ENCODE measurements at places on chromosomes 2 and 18.
A peak's percentile ranks its signal among the peaks of the same experiment; 100 is the strongest.

DNA sequence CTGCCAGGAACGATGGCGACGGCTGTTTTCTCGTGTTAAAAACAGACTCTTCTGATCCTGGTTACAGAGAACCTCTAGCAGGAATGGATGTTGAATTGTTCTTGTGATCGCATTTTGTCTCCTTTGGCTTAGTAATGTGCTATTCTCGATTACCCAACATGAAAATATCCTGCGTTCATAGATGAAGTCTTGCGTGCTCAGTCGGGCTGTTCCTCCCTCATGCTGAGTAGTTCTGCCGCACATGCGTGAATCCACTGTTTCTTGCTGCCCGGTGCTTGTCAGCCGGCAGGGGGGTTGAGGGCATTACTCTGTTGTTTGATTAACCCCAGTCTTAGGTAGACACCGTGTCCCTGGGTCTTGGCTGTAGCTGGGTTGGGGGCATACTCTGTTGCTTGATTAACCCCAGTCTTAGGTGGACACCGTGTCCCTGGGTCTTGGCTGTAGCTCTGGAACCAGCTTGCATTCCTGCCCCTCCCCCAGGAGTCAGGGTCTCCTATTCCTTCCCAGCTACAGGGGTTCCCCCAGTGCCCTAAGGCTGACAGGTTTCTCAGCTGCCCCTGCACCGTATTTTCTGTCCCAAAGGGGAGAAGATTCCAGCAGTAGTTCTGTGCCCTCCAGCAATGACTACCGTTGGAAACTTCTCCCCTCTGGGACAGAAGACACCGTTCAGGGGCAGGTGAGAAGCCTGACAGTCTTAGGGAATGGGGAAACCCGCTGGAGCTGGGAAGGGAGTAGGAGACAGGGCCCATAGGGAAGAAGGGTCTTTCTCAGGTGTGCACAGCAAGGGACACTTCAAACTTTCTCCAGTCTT, 22.1 kb upstream of the ASB1 start:
- no peaks in the 10 kb centered on the region for H3K36me3 ChIP-seq
- DNase-seq: no peak
- no peak overlapping the region for H3K27ac ChIP-seq
- H3K27me3 ChIP-seq: no peaks in the 10 kb centered on the region
- no peak overlapping the region for H3K4me3 ChIP-seq
- H3K4me1 ChIP-seq: no peaks in the 10 kb centered on the region

GRCh38 chr2:231450548-231450989, 13.7 kb downstream of the NCL start:
- no peaks in the 10 kb centered on the region for H3K27me3 ChIP-seq
- H3K36me3 ChIP-seq: peaks cover 30% of the 10 kb centered on the region
- no peak for DNase-seq

GRCh38 chr2:233311241-233311926, 3.8 kb downstream of the SAG start:
- H3K4me3 ChIP-seq: no peak overlapping the region
- H3K27ac ChIP-seq: no peak overlapping the region
- no peaks in the 10 kb centered on the region for H3K4me1 ChIP-seq
- no peaks in the 10 kb centered on the region for H3K36me3 ChIP-seq
- DNase-seq: no peak

DNA sequence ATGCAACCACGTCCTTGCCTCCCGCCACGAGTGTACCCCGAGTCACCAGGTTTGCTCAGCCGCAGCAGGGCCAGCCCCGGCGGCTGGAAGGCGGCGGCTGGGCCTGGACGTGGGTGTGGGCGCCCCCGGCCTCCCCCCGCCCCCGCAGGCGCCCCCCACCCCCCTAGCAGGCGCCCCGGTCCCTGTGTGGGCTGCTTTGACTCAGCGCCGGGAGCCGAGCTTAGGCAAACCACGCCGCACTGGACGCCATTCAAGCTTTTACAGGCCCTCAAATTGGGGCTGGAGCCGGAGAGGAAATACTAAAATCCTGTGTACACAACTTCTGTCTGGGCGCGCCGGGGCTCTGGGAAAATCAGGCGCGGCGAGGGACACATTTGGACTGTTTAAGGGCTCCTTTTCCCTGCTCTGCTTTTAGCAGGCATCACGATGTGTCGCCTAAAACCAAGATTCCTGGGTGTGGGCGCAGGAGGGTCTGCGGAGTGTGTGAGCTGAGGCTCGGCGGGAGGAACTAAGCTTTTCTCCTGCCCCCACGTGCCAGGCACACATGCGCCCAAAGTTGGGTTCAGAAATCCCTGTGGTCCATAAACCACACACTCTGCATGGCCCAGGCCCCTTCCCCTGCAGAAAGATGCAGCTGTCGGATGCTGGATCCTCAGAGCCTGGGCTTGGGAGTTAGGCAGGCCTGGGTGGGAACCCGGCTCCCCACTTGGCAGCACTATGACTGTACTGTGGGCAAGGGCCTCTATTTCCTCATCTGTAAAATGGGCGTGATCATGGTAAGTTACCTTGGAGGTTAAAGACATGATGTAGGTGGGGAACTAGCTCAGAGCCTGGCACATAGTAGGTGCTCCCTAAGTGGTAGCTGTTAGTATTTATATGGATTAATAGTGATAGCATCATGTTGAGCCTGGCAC, 57.6 kb downstream of the ATOH8 start:
- DNase-seq: no peak
- no peaks in the 10 kb centered on the region for H3K27me3 ChIP-seq
- no peaks in the 10 kb centered on the region for H3K36me3 ChIP-seq
- no peak overlapping the region for H3K4me3 ChIP-seq

DNA sequence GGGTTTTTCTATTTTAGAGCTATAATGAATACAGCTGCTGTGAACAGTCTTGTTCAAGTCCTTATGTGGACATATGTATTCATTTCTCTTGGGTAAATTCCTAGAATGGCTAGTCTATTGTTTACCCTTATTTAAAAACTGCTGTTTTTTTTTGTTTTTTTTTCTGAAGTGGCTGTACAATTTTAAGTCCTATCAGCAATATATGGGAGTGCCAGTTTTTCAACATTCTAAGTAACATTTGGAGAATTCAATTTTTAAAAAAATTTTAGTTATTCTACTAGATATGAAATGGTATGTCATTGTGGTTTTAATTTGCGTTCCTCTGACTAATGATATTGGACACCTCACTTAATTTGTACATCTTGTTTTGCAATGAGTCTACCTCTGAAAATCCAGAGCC, 349.7 kb downstream of the SATB2 start:
- H3K4me1 ChIP-seq: no peaks in the 10 kb centered on the region
- H3K4me3 ChIP-seq: no peak overlapping the region
- no peak overlapping the region for H3K27ac ChIP-seq
- H3K27me3 ChIP-seq: no peaks in the 10 kb centered on the region

- no peak within 1 kb of the TSS for H3K27ac ChIP-seq
- H3K36me3 ChIP-seq: no peaks in the 10 kb centered on the region
- H3K4me3 ChIP-seq: peak within 1 kb of the TSS; percentile 24
- H3K27me3 ChIP-seq: peaks cover 16% of the 10 kb centered on the region
- peaks cover 18% of the 10 kb centered on the region for H3K4me1 ChIP-seq
These were observed at the start of gene TCF7L1 for GRCh38 chr2:85132834-85133637. TSS of gene TCF7L1 (plus strand) at chr2:85133392. CDS start at chr2:85133685, 293 bp downstream.

- H3K4me1 ChIP-seq: peaks cover 37% of the 10 kb centered on the region
- no peaks in the 10 kb centered on the region for H3K36me3 ChIP-seq
- H3K27ac ChIP-seq: peak overlapping the region; percentile 61
- H3K27me3 ChIP-seq: no peaks in the 10 kb centered on the region
- H3K4me3 ChIP-seq: peak overlapping the region; percentile 45
These were observed 225.4 kb upstream of the ID2 start for GRCh38 chr2:8456151-8457091.

DNA sequence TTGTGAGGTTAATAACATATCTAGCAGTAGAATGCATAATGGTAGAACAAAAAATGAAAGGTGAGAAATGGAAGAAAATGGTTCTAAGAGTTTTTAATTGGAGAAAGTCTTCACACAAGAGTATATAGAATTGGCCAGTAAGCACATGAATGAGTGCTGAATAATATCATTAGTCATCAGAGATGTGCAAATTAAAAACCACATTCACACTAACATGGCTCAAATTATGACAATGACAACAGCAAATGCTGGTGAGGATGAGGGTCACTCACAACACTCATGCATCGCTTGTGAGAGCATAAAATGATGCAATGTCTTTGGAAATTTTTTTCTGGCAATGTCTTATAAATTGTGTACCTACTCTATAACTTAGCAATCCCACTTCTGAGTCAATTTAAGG, 1355.4 kb upstream of the ACVR2A start:
- no peak overlapping the region for H3K4me3 ChIP-seq
- no peaks in the 10 kb centered on the region for H3K4me1 ChIP-seq
- H3K27ac ChIP-seq: no peak overlapping the region
- no peak for DNase-seq

DNA sequence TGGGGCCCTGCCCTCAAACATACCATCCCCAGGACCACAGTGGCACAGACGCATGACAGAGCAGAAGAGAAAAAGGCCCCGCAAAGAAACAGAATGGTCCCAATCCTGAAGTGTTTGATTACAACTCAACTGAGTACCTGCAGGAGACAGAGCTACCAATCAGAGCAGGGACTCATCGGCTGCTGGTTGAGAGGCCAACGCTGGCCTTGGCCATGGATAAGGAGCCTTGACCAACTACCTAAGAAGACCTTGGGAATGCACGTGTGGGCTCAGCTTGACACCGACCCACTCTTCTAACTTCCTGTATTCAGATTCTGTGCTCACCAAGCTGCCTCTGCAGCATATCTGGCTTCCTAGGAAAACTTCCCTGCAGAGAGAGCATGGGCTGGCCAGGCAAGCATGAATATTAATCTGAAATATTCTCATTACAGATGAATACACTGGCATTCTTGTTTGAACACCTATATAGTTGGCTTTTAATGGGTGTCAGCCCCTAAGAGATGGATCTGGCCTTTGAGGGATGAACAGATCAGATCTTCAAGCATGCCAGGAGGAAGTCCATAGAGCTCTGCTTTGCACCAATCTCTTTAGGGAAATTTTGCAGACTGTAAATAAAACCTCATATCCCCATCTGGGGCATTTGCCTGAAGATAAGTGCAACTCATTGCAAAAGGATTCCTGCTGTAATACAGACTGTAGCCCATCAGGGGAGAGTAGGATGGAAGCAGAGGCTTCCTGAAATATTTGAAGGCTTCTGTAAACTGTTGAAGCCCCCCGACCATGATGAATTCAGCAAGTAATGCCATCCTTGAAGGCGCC, 135.4 kb downstream of the BCL2 start:
- H3K4me3 ChIP-seq: no peak overlapping the region
- no peak for DNase-seq
- peaks cover 53% of the 10 kb centered on the region for H3K4me1 ChIP-seq
- no peaks in the 10 kb centered on the region for H3K27me3 ChIP-seq
- no peak overlapping the region for H3K27ac ChIP-seq
- H3K36me3 ChIP-seq: no peaks in the 10 kb centered on the region

Measured in CD4-positive, alpha-beta memory T cell (primary cell).